ENCODE measurements at places on chromosomes 6 and 20. TPM values are rescaled to one million over a fixed set of nuclear protein-coding genes. Genes with fewer than 3 reads are reported as not detected.

- DNase-seq = no peak
Measured at GRCh38 chr6:100484474-100484873, 19.8 kb upstream of the SIM1 start.

DNA sequence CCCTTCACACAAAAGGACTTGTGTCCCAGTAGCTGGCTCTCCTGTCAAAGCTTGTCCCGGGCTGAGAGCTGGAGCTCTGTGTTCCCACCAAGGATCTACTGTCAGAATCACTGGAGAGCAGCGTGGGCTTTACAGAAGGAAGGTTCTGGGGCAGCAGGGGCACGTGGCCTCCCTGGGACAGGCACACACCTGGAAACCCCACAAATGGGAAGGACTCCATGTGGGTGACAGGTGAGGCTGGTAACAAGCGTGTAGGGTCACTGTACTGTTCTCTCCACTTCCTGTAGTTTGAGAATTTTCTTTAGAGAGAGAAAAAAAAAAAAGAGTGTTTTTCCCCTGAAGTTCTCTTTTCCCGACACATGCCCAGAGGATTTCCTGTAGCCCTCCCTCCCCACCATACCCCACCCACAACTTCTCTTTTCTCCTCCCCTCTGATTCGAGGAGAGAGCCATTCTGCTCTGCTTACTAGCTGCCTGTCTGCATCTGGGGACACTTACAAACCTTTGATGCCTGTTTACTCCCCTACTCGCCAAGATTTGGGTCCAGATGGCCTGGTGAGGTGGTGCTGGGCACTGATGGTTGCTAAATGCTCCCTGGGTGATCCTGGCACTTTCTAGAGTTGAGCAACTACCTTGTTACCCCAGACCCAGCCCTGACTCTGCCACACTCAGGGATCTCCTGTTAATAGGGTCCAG, 84.1 kb upstream of the SIRPA start:
- DNase-seq = peak; percentile 46

- DNase-seq = no peak
Measured at GRCh38 chr6:136751522-136751956, 40.7 kb downstream of the MAP3K5 start.

- no peak for DNase-seq
Measured at GRCh38 chr20:59451641-59452040, 151.2 kb downstream of the EDN3 start.

PRL gene
- total RNA-seq = not detected

- DNase-seq = peak; percentile 28
Measured at GRCh38 chr6:125546841-125547251, 202.6 kb upstream of the HEY2 start.

Measured in GM23248 (cell line).